ENCODE measurements at places on chromosomes 5 and 9.

- DNase-seq = no peak
These were observed 44.1 kb downstream of the ZCCHC9 start for GRCh38 chr5:81345411-81346003.

DNA sequence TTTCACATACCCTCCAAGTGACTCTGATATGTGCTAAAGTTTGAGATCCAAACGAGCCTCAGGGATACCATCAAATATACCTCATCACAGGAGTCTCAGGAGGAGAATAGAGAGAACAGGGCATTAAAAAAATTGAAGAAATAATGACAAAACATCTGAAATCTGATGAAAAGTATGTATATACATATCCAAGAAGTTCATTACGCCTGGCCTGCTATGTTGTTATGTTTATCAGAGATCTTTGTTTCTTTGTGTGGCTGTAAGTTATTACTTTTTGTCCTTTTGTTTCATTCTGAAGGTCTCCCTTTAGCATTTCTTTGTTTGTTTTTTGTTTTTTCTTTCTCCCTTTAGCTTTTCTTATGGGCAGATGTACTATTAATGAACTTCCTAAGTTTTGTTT, 2.5 kb upstream of the CCL19 start:
- no peak for DNase-seq

DNA sequence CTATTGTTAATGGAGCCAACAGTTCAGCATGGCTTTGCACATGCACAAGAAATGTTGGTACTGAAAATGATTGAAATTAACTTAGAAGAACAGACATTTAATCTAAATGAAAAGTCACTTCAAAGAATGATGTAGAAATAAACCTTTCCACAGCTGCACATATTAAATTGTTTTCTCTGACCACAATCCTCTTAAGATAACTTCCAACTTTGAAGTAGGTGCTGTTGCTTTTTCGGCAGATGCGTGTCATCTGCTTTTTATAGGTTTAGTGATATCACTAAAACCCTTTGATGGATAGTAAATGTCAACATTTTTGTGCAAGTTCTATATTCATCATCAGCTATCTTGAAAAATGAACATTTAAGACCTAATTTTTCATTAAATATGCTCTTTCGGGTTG, 25.3 kb upstream of the SLC1A3 start:
- no peak for DNase-seq

DNA sequence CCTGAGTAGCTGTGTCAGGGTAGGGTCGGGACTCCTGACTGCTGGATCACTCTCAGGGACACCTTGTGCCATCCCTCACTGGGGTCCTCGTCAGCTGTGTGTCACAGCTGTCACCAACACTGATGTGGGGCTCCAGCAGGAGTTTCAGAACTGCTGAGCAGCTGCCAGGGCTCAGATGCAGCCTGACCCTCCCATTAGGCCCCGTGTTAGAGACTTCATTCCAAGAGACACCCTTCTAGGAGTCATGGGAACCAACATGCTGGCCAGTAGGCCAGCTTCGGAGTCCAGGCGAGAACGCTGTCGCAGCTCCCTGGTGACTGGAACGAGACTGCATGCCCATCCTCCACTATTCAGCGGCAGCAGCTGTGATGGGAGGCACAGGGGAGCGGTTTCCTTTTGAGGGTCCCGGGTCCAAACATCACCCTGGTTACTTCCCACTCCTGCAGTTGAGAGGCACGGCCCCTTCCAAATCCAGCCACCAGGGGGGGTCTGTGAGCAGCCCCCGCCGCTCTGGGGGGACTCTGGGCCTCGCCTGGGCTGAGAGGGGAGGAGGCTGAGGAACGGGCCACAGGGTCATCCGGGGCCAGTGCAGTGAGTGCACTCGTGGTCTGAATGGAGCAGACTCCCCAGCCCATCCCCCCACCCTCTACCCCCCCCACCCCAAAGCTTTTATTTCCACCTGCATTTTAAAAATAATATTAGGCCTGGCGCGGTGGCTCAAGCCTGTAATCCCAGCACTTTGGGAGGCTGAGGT, 12.6 kb upstream of the TCF7 start:
- DNase-seq = peak; percentile 62
